SK-N-MC (cell line): ENCODE measurements at places on chromosomes 6 and 20.

GRCh38 chr6:110329714-110330436, 28.3 kb downstream of the METTL24 start:
- DNase-seq: no peak

- no peak for DNase-seq
Measured at GRCh38 chr20:38658879-38659596, 57.4 kb downstream of the ARHGAP40 start.

DNA sequence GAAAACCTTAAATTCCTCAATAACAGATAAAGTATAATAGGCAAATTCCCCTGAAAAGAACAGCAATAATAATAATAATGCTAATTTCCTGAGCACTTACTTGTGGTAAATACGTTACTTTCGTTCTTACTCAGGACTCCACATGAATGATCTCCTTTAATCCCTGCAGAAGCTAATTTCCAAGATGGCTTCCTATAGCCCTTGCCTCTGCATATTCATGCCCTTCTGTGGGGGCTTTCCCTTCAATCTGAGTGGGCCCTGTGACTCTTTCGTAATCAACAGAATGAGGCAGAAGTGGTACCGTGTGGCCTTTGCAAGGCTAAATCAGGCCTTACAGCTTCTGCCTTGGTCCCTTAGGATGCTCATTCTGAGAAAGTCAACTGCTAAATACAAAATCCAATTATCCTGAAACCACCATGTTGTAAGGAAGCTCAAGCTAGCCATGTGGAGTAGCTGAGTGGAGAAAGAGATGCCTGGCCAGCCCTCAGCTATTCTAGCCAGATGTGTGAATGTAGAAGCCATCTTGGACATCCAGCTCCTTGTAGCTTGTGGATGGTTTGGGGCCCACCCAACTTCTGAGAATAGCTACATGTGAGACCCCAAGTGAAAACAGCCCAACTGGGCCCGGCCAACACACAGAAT, 50.5 kb downstream of the MCUR1 start:
- no peak for DNase-seq

DNA sequence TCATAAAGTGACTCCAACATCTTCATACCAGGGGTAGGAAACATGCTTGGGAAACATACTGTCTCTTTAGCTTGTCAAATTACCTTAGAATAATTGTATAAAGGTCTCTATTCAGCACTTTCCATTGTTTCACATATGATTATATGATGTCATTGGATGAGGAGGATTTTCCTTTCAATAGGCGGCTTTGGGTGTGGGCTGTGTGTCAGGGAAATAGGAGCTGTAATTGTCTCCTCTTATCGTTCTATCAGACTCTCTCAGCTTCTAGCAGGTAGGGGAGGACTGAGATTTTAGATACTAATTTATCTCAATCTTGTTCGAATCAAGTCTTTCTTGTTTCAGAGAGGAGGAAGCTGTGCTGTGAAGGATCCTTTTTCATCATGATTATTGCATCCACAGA, 179.4 kb upstream of the OLIG3 start:
- no peak for DNase-seq

DNA sequence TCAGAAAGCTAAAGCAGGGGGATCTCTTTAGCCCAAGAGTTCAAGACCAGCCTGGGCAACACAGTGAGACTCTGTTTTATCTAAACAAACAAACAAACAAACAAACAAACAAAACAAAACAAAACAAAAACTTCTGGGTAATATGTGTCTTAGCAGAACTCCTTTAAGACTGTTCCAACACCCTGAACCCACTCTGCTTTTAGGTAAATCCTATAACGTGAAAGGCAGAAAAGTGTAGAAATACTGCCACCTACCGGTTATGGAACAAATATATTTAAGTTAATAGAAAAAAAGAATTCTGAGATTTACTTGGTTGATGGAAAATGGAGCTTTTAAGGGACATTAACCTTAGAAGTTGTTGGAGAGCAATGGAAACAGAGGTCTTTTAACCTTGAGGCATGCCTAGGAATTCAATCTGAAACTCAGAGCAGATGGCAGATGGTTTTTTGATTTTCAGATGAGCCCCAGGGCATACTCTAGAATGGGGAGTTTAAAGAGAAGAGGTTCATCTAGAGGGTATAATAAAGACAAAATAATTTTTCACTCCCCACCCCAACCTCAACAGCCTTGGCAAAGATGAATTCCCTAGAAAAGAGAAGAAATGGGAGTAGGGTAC, 38.5 kb downstream of the SOD2 start:
- peak; percentile 48 for DNase-seq

GRCh38 chr20:11844691-11845090, 73.0 kb upstream of the BTBD3 start:
- DNase-seq: no peak

- no peak for DNase-seq
Measured at GRCh38 chr6:42260972-42261371, 43.3 kb upstream of the MRPS10 start.

GRCh38 chr6:95143408-95144180, 433.7 kb upstream of the MANEA start:
- no peak for DNase-seq

DNA sequence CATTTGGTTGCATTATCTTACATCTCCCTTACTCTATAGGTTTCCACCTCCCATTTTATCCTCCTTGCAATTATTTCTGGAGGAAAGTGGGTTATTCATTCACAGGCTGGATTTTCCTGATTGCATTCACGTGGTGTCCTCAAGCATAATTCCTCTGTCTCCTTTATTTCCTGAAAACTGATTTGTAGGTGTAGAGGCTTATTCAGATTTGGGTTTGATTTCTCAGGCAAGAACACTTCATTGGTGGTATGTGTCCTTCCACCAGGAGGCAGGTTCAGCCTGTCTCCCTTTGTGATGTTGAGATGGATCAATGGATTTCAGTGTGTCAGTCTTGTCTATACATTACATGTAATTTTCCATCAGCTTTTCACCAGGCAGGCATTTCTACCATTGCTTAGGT, 17.3 kb downstream of the DNPH1 start:
- no peak for DNase-seq

DNA sequence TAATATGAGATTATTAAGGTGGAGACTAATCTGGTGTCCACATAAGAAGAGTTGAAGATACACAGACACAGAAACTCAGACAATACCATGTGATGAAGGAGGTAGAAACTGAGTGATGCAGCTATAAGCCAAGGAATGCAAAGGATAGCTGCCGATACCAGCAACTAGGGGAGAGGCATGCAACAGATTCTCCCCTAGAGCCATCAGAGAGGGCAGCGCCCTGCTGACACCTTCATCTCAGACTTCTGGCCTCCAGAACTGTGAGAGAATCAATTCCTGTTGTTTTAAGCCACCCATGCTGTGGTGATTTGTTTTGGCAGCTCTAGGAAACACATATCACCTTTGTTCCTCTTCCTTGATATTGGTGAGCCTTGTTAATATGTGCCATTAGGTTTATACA, 41.5 kb downstream of the STXBP5 start:
- DNase-seq: no peak

- no peak for DNase-seq
Measured at GRCh38 chr20:1855109-1855508, 40.1 kb upstream of the SIRPA start.

DNA sequence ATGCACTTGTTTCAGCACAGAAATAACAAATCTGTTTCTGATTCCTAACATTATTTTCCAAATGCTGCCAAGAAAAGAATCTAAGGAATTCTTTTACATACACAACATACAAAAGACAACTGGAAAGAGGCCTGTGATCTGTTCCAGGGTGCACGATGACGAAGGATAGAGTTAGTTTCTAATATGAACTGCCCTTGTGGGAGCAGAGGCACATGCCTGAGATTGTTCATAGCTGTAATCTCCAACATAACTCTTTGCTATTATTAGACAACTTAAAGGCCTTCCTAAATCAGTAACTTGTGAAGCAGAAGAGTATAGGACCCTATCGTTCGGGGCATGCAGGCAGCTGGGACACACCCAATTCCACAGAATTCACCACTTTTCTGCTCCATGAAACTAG, 41.2 kb upstream of the NHSL1 start:
- DNase-seq: no peak

GRCh38 chr6:89489078-89489477, 56.1 kb downstream of the ANKRD6 start:
- DNase-seq: no peak

GRCh38 chr6:74705451-74705850, 500.4 kb downstream of the COL12A1 start:
- DNase-seq: no peak

DNA sequence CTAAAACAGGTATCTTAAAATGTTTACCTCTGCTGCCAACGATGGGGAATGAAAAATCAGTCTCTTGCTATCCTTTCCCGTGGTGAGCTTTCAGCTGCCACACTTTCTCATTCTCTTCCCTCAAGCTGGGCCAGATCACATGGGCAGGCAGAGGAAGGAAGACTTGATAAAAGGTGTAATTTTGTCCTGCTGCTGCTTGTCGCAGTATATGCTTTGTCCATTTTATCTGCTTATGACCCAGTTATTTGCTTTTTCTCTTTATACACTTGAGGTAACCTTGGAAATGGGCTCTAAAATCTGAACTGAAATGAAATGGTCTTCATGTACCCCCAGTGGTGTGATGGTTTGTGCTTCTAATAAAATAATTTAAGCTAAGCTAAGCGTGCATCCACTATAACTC, 695.9 kb upstream of the FLRT3 start:
- no peak for DNase-seq

DNA sequence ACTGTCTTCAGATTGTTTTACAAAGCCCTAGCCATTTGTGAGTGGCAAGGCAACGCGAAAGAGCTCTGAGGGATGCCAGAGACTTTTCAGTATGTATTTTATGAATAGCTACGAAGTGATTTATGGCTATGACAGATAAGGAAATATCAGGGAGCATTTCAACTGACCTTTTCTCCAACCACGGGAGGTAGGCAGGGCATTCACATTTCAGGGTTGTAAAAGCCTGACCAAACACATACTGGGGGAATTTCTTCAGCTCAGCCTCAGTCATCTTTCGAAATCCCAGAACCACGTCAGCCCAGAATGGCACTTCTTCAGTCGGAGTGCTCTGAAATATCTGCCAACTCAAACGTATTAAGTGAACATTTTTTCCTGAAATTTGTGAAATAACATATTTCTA, 10.8 kb downstream of the DDO start:
- DNase-seq: no peak

DNA sequence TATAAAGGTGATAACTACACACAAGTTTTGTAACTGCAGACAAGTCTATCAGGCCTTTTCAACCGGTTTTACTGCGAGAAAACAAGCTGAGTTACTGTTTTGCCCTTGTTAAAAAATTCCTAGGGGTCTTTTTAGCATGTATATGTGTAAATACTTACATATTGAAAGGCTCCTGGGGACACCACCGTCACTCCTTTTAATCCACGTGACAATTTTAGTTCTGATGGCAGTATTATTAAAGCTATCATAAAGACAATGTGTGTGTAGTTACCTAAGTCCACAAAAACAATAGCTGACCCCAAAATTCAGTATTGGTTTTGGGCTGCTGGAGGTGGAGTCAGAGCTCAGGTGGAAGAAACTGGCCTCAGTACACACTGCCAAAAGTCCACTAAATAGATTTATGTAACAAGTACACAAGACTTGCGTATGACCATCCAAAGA, 41.3 kb upstream of the HFE start:
- DNase-seq: no peak

- DNase-seq: no peak
Measured at GRCh38 chr6:136987526-136987925, 57.2 kb downstream of the IL20RA start.

DNA sequence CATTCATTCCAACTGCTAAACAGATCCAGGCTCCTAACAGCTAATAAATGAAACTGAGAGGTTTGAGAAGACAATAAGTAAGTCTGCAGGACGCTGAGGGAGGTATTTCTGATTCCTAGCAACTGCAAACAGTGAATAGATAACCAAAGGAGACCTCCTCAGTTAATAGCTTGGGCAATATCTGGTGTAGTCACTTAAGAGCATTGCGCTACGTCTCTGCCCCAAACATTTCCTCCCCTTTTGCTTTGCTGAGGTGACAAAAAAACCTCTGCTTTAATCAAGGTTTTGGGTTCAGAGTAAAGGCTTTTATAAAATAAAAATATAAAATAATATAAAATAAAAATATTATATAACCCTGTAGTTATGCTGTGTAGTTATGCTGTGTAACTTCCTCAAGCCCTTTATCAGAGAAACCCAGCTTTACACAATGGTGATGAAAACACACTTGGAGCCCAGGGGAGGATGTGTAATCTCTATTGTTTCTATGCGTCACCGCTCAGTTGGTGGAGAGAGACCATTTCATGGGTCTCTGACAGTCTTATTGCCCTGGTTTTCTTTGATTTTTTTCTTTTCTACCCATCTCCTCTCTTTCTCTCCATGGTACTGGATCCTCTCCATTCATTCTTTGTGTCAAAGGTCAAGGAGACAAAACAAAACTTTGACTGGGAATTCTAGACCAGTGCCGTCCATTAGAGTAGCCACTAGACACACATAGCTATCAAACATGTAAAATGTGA, 18.9 kb upstream of the CALHM5 start:
- no peak for DNase-seq

DNA sequence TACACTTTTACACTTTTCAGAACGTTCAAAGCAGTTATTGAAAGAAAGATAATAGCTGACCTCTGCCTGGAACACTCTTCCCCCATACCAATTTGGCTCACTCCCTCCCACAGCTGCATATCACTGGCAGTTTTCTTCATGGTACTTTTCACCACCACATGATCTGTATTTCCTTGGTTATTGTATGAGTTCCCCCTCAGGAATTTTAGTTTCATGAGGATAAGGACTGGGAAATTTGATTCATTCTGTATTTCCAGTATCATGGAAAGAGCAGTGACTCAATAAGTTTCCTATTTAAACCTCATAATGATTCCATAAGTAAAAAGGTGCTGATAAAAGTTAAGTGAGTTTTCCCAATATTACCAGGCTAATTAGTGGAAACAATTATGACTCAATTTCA, 16.0 kb downstream of the HTR1B start:
- DNase-seq: no peak
